ENCODE measurements at places on chromosomes 2 and 18.

GRCh38 chr18:23852236-23853045 is 162.1 kb upstream of the TTC39C start:
- no peak for DNase-seq

GRCh38 chr2:24438106-24438505 is 52.9 kb upstream of the NCOA1 start:
- DNase-seq = no peak

- no peak for DNase-seq
Observed at GRCh38 chr2:71536226-71536671, 82.9 kb downstream of the DYSF start.

- no peak for DNase-seq
Observed at GRCh38 chr2:131076707-131077106, 16.6 kb downstream of the FAM168B start.

- DNase-seq = no peak
Observed at GRCh38 chr2:186687807-186688211, 6.1 kb upstream of the FAM171B start.

GRCh38 chr18:31105733-31106132 is 3.5 kb upstream of the DSC2 start:
- no peak for DNase-seq

GRCh38 chr2:5937851-5938565 is 245.8 kb downstream of the SOX11 start:
- no peak for DNase-seq

- no peak for DNase-seq
Observed at GRCh38 chr18:48688961-48689360, 150.1 kb downstream of the CTIF start.

DNA sequence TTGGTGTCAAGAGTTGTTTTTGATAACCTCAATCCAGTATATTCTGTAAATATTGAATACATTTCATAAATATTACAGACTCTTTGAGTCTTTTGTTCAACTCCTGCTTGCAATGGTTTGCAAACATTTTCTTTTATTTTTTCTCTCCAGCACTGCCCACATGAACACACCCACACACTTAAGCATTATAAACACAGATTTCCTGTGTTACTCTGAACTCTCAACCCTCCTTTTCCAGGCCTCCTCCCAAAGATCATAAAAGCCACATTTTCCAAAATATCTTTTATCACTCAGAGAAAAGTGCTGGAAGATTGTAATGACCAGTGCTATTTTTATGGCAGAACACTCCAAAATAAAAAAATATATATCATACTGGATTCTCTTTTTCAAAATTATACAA is 20.5 kb downstream of the ARHGAP25 start:
- no peak for DNase-seq

- DNase-seq = no peak
Observed at GRCh38 chr2:149064856-149065630, 26.5 kb downstream of the LYPD6B start.

DNA sequence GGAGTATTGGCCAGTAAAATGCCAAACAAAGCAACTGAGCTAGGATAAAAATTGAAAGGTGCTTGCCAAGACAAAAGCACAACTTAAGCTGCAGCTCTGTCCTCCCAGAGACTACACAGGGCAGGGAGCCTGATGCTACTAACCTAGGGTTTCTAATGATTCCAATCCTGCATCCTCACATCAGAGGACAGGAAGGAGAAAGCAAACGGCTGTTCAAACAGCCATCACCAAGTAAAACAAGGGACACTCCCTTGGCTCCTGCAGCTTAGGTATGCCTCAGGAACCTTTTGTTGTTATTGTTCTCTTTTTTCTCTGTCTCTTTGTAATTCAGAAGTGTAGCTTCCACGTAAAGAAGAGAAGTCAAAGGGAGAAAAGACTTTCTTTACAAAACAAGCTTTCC is 99.5 kb downstream of the TCF4 start:
- no peak for DNase-seq

GRCh38 chr2:31666878-31667277 is 86.1 kb upstream of the SRD5A2 start:
- DNase-seq = no peak

DNA sequence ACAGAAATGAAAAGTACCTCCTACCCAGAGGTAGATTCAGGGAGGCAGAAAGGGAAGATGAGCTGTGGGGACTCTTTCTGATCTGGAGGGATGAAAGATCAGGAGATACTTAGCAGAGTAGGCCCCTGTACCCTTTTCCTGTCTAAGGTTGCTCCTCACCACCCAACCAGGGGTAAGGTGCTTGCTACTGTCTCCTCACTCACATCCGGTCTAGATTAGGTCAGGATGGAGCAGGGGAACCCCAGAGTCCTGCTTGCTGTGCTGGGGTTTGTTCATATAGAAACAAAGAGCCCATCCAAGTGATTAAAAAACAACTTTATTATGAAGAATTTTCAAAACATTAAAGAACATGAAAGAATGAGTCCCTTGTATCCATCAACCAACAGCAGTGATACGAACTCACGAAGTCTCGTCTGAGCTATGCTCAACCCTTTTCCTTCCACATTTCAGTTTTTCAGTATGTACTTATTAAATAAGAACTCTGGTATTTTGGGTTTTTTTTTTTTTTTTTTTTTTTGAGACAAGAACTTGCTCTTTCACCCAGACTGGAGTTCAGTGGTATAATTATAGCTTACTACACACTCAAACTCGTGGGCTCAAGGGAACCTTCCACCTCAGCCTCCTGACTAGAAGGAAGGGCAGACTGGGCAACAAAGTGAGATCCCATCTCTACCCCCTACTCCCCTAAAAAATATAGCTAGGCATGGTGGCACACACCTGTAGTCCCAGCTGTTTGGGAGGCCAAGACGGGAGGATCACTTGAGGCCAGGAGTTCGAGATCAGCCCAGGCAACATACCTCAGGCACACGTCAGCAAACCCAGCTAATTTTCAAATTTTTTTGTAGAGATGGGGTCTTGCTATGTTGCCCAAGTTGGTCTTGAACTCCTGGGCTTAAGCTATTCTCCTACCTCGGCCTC is 28.5 kb upstream of the MCFD2 start:
- DNase-seq = peak; percentile 48

- no peak for DNase-seq
Observed at GRCh38 chr2:203678971-203679370, 27.5 kb upstream of the CD28 start.

- DNase-seq = no peak
Observed at GRCh38 chr2:193124815-193125214, 930.1 kb upstream of the TMEFF2 start.

DNA sequence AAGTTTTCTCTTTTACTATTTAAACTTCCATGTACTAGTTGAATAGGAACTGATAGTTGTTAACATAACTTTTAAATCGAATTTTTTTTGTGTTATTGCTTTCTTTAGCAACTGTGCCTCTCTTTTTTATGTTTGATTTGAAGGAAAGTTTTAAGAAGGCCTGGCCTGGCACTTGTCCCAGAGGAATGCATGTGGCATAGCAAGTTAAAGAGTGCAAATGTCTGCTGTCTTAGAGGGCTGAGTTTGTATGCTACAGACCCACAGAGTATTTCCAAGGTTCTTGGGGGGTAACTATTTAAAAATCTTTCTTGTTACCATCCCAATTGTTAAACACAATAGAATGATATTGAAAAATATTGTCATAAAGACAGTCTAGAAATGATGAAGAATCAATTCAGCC is 47.0 kb downstream of the MTCL1 start:
- DNase-seq = no peak

GRCh38 chr2:166831930-166832329 is 56.4 kb upstream of the XIRP2 start:
- DNase-seq = no peak

- DNase-seq = no peak
Observed at GRCh38 chr2:233490831-233491230, 75.8 kb downstream of the USP40 start.

- DNase-seq = no peak
Observed at GRCh38 chr18:46199515-46200147, 95.4 kb downstream of the HAUS1 start.

GRCh38 chr18:22698711-22699110 is 234.4 kb upstream of the RBBP8 start:
- no peak for DNase-seq

DNA sequence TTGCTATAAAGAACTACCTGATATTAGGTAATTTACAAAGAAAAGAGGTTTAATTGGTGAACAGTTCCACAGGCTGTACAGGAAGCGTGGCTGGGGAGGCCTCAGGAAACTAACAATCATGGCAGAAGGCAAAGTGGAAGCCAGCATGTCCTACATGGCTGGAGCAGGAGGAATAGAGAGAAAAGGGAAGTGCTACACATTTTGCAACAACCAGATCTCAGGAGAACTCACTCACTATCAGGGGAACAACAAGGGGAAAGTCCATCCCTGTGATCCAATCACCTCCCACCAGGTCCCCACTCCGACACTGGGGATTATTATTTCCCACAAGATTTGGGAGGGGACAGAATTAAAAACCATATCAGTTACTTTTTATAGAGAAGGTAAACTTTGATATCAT is 273.5 kb upstream of the MMADHC start:
- DNase-seq = no peak

- no peak for DNase-seq
Observed at GRCh38 chr2:46328291-46328690, 31.1 kb downstream of the EPAS1 start.
